NCI-H1417 treated with DMSO at 0.1 percent for 48 hours (cell line): ENCODE measurements at places on chromosomes 7 and 10.

DNA sequence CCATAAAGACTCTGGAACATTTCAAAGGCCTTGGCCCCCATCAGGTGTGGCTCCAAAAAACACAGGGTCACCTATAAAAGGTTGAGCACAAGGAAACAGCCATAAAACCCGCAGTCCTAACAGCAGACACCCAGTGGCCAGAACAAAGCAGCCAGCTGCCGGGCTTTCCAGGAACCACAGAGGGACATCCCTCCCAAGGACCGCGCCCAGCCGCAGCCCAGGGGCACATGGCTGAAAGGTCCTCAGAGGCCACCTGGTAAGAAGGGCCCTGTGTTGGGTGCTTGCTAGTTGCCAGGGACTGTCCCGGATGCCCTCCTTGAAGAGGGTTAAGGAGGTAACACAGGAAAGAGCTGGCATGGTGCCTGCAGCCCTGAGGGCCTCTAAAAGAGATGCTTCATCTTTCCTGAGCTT, 32.7 kb downstream of the KCNMA1 start:
- DNase-seq: no peak

GRCh38 chr7:5614600-5614999, 166.9 kb downstream of the RNF216 start:
- DNase-seq: no peak

GRCh38 chr7:39099146-39099545, 121.4 kb downstream of the POU6F2 start:
- DNase-seq: no peak

- DNase-seq: peak; percentile 26
Observed at GRCh38 chr7:122219253-122219865, 75.3 kb upstream of the AASS start.

GRCh38 chr7:69749372-69749979, 151.2 kb downstream of the AUTS2 start:
- DNase-seq: no peak

DNA sequence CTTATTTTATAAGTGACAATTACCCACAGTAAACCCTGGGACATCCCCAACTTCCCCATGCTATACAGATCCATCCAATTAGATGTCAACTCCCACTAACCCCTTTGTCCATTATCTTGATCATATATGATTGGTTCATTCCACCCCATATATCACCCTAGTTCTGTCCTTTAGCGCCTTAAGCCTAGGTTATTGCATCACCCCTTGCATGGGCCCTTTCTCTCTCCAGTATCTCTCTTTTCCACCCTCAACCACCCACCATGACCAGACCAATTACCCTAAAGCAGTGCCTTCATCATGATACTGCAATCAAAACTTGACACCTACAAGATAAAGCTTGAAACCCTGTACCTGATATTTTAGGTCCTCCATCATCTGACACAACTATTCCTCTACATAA, 37.9 kb upstream of the GATAD1 start:
- DNase-seq: no peak

GRCh38 chr7:111711426-111712065, 149.3 kb upstream of the IMMP2L start:
- DNase-seq: no peak

- DNase-seq: no peak
Observed at GRCh38 chr7:39035903-39036302, 58.2 kb downstream of the POU6F2 start.

GRCh38 chr7:100159099-100159623, 638 bp upstream of the TRAPPC14 start:
- no peak for DNase-seq

- DNase-seq: no peak
Observed at GRCh38 chr7:95999481-95999880, 227.1 kb downstream of the DYNC1I1 start.

DNA sequence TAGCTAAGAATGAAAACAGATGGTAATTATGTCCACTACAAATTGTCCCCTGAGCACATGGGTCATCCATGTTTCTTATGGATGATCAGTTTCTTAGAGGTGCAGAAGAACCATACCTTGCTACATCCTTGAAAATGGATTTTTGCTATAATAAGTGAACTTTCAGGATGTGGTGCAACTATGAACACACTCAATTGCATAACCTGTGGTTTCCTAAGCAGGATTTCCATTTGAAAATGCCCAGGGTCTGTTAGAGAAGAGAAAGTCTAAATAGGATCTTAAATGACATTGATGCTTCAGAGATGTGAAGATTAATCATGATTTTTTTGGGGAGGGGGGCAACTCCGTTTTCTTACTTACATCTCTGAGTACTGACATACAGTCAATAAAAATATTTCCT, 39.6 kb upstream of the CACNB2 start:
- no peak for DNase-seq

DNA sequence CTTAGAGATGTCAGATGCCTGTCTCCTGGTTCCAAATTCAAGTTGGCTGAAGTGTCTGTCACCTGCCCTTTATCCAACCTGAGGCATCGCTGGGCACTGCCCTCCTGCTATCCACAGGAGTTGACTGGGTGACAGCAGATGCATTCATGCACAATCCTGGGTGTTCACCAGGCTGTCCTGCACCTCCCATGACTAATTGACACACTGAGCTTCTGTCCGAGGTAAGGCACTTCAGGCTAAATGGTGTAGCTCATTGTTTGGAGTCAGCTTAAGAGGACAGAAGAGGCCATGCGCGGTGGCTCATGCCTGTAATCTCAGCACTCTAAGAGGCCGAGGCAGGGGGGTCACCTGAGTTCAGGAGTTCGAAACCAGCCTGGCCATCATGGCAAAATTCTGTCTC, 2.4 kb downstream of the UCMA start:
- no peak for DNase-seq

- DNase-seq: no peak
Observed at GRCh38 chr10:29106287-29106686, 182.6 kb upstream of the LYZL1 start.

GRCh38 chr10:88926566-88927415, 25.8 kb downstream of the ACTA2 start:
- DNase-seq: no peak

DNA sequence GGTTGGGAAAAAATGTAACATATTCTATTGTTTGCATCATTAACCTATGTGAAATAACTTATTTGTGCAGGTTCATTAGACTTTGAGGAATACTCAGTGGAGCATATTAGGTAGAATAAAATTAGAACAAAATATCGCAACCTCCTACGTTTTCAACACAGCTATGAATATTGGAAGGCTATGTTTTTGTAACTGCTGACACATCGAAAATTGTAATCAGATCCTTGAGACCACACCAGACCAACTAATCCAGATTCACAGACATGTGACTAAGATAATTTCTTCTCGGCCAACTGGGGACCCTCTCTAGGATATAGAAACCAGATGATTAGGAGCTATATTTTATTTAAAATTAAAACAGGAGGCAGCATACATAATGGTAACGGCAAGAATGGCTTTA, 77.5 kb upstream of the VWC2 start:
- DNase-seq: no peak

DNA sequence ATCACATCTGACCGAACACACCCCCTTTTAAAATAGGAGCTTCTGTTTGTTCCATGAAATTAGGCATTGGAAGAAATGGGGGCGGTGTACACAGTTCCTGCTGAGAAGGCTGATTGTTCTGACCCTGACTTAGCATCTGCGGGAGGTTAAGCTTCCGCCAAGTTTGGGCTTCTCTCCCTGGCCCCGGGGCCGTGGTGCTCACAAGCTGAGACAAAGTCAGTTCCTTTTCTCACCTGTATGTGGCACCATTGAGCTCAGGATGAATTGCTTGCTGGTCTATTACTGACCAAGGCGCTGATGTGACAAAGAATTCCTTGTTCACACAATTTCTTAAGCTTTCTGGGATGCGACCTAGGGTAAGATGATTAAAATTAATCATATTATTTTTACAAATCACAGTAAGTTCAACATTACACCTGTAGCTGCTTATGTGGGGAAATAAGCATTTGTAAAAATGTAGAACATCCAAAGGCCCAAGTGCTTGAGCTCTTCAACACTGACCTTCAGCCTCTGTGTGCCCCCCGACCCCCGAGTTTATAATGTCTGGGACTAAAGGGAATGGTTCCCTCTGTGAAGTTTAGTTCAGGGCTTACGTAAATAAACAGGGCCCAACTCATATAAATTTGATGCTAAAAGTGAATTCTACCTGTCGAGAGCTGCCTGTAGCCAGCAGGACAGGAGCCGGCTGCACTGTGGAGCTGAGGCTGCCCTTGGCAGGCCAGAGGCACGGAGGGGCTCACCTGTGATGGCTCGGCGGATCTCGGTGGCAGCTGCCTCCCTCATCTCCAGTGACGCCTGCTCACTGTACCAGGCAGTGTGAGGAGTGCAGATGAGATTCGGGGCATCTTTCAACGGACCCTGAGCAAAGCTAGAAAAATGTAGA, 50.8 kb downstream of the ZRANB1 start:
- DNase-seq: no peak

DNA sequence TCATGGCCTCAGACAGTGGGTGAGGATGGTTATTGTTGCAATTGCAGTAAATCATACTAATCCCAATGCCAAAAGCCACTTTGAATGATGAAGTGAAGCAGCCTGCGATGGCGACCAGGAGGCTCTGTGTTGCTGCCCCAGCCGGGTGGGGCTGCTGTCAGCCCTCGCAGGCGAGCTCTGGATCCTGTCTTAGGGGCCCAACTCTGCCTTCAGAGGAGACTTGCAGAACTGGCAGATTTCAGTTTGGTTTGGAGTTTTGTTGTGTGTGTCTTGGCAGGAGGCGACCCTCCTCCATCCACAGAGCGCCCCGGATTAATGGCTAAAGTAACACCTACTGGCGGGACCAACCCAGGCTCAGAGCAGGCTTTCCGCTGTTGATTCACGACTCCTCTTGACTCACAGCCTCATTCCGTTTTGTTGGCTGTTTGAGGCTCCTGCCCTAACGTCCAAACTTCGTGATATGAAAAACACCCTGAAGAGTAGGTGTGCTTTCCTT, 67.9 kb upstream of the BMPER start:
- no peak for DNase-seq

DNA sequence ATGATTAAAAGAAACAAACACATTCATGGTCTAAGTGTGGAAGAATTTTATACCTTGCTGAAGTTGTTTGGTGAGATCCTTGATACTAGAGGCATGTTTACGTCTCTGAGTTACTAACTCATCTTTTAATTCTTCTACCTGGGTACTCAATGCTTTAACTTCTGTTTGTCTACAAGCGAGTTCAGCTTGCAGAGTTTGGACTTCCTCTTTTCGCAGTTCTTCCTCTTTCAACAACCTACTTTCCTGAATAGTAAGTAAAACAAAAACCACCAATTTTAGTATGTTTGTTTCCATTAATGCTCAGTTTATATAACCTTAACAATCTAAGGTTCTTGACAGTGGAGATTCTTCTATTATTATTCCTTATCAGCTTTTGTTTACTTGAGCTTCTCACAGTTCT, 42.9 kb downstream of the CCDC186 start:
- DNase-seq: no peak

- DNase-seq: peak; percentile 67
Observed at GRCh38 chr10:124691002-124691401, 53.2 kb downstream of the FAM53B start.

GRCh38 chr7:157193274-157193673, 54.5 kb downstream of the UBE3C start:
- no peak for DNase-seq

DNA sequence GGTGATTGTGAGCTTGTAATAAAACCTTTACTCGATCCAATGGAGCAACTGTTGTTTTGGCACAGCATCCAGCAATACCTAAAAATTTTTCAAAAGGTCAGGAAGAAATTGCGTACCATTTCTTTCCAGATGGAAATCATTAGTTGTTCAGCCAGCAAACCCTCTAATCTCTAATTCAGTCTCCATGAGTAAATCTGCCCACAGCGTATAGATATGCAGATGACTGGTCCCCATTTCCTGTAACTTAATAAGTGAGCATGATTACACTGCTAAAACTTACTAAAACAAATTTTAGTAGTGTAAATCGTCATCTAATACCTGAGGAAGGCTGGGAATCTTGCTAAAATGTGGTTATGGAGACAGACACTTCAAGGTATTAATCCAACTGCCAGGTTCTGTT, 10.6 kb downstream of the SLC25A16 start:
- DNase-seq: no peak

GRCh38 chr10:75303045-75303777, 67.5 kb upstream of the COMTD1 start:
- no peak for DNase-seq

- DNase-seq: no peak
Observed at GRCh38 chr10:119383174-119383856, 159.2 kb downstream of the RGS10 start.

- no peak for DNase-seq
Observed at GRCh38 chr10:114714281-114714741, 56.2 kb upstream of the ABLIM1 start.

DNA sequence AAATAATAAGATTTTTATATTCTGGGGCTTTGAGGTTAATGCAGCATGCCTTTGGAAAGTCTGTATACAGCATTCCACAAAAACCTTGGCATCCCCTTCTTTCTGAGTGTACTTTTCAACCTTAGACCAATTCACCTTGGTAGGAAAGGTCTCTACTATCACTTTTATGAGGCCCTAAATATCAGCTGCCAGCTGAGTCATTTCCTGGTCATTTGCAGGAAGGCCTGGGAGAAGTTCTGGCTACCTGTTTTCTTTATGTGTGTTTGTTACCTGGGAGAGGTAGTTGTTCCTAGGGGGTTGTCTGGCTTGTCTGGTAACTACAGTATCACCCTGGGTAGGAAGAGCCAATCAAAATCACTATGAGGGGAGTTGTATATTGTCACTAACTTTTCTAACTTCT, 4.1 kb downstream of the SPAM1 start:
- DNase-seq: no peak

DNA sequence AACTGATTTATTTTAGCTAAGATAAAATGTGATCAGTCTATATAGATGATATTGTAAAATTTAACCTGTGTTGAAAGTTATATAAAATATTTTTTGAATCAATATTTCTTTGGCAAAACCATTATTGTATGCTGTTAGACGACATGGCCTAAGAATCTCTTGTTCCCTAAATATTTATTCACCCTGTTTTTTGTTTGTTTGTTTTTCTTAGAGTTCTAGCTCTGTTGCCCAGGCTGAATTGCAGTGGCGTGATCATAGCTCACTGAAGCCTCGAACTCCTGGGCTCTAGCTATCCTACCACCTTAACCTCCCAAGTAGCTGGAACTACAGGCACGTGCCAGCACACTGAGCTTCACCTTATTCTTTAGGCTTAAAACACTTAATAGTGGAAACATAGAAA, 410.7 kb downstream of the ARL4A start:
- no peak for DNase-seq

GRCh38 chr10:725786-726185, 36.3 kb upstream of the DIP2C start:
- no peak for DNase-seq

DNA sequence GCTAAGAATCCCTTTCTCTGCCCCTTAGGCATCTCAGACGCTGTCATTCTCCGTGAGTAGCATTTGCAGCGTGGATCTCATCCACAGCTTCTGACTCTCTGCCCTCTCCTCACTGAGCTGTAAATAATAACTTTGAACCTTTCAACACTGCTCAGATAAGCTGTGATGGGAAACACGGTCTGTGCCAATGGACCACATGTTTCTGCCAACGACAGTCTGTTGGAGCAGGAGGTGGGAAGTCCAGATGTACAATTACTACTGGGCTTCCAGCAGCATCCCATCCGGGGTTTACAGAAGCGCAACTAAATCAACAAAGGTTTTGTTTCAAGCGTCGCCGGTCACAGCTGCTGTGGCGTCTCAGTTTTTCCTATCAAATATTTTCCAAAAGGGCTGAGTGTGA, 1110.6 kb downstream of the TYW1 start:
- DNase-seq: no peak
